LoVo (cell line): ENCODE measurements at places on chromosomes 2 and 18.

DNA sequence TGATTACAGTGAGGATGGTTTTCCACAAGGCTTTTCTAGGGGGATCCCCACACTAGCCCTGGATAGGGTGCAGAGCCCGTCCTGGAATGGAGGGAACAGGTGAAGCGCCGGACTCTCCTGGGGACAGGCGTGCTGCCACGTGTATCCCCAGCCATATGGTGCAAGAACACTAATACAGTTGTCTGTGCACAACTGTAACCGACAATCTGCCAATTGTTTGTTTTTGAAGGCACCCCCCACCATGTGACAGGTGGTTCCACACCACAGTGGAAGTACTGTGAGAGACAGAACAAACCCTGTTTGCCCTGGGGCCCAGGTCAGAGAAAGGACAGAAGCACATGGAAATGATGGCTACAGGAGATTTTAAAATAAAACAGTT is 52.9 kb downstream of the MYCN start:
- no peak for DNase-seq

DNA sequence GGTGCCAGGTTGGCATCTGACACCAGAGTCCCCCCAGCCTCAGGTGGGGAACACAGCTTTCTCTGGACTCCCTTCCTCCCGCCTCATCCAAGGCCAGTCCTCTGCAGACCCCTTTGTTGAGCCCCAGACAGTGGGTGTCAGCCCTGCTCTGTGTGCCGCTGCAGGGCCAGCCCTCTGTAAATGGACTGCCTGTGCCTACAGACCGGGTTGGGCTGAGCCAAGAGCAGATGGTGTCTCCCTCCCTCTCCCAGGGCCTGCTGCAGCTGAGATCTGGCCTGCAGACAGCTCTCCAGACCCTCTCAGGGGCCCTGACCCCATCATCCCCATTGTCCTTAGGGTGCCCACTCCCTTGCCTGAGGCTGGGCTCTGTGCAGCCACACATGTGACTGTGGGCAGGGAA is 160.8 kb downstream of the KLHL29 start:
- no peak for DNase-seq

- DNase-seq = no peak
Measured at GRCh38 chr2:160156665-160157064, 43.4 kb downstream of the ITGB6 start.

DNA sequence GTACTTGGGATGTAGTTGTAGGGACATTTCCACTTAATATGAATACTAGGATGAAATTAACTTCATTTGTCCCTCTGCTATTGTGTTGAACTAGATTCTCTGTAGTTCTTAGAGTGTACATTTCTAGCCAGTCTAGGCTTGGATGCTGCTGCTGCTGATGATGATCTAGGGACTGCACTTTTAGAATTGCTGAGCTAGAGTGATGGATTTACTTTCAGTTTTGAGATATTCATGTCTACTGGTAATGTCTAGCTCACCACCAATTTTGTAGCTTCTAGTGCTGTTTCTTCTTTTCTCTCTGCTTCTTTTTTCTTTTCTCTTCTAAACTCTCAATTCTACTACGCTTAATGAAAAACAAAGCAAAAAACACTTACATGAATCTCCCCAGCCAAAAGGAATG is 49.4 kb downstream of the MRPS9 start:
- DNase-seq = no peak

DNA sequence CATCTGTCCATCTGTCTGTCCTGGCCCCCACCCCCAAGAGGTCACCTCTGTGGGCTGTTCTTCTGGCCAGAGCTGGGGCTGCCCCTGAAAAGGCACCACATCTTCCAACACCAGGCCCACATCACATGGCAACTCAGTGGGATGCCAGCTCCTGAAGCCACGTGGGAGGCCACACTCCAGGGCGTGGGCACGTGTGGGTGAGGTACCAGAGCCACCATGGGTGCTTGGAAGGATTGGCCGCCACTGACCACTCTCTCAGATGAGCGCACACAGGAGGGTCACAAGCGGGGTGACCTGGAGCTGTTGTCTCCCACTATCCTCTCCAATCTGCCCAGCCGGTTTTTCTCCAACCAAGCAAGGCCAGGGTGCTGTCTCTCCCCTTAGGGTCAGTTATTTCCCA is 197.9 kb downstream of the TFCP2L1 start:
- DNase-seq = no peak

DNA sequence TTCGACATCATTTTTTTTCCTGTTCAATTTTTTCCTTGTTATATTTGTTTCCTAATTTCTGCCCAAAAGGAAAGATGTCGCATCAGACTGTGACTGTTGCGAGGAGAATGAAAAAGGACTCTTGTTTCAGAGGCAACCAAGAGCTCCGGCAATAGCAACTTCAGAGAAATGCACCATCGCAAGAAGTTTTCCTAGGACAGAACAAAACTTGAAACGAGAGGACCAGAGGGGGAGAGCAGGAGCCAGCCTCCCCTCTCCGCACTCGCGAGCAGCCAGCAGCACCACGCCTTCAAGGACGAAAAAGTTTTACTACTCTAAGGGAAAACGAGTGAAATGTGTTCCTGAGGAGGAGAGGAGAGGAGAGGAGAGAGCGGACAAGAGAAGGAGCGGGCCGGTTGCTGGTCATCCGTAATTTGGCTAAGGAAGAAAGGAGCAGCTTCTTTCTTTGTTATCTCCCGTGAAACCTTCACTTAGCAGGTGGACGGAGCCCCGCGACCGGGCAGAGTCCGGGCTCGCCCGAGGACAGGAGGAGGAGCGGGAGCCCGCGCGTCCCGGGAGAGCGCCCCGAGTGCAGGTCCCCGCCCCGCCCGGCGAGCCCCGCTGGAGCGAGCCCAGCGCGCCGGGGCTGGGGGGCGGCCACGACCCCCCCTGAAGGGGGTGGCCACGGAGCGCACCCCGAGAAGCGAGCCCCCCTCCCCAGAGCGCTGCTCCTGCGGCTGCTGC is 744 bp downstream of the POU3F3 start:
- DNase-seq = no peak

DNA sequence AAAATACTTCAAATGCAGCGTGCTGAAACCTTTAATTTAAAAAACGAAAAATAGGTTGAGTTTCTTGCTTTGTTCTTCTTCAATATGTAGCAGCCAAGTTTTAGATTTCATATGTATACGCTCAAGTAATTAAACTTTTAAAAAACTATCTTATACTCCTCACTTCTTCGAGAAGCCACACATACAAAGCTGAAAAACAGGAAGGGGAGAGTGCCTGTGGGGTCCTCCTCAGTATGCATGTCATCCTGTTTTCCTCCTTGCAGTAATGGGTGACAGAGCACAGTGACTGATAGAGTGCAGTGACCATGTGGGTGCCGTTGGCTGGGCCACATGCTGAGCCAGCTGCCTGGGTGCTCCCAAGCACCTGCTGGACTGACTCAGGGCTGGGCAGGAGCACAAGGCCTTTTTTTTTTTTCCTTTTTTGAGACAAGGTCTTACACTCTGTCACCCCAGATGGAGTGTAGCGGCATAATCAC is 33.3 kb downstream of the UXS1 start:
- no peak for DNase-seq

DNA sequence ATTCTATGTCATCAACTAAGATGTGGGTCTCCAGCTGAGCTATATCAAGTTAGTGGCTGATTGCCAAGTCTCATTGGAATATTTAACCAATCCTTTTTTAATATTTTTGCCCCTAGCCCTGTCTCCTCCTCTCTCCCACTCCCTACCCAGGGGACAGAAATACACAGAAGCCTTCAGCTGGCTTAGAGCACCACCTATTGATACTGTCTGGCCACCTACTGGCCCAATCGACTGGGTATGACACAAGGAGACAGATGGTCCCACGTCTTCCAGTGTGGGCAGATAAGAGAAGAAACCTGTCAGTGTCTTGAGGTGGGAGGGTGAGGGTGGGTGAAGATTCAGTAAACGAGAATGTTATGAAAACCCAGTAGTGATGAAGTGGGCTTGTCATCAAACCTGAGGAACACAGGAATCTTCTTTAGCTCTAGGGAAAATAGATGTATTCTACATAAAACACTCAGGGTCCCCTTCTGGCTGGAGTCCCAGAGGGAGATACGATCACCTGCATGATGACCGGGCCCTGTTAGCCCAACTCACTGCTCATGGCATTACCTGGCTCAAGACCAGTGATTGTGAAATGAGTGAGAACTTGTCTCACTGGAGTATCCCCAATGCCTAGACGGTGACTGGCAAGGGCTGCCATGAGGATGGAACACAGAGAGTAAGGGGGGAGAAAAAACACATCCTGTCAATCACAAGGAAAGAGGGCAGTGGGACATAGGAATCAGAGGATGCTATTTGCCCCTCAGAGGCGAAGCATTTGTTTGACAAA is 26.7 kb downstream of the POLR1A start:
- no peak for DNase-seq

- no peak for DNase-seq
Measured at GRCh38 chr2:32423536-32423935, 66.7 kb downstream of the BIRC6 start.

DNA sequence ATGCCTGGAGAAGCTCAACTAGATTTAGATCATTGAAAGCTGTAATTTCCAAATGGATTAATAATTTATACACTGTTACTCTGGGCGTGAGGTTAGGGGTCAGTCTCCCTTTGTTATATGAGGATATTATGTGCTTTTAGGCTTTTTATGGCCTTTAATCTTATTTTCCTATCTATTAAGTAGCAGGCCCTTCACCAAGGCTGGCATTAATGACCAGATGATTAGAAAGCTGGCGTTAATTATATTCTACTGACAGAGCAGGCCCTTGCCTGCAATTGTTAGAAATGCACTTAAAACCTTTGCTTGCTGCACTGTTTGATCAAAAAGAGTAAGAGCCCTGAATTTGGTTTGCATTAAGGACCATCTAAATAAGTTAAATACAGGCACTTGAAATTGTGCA is 75.3 kb downstream of the EPAS1 start:
- no peak for DNase-seq

DNA sequence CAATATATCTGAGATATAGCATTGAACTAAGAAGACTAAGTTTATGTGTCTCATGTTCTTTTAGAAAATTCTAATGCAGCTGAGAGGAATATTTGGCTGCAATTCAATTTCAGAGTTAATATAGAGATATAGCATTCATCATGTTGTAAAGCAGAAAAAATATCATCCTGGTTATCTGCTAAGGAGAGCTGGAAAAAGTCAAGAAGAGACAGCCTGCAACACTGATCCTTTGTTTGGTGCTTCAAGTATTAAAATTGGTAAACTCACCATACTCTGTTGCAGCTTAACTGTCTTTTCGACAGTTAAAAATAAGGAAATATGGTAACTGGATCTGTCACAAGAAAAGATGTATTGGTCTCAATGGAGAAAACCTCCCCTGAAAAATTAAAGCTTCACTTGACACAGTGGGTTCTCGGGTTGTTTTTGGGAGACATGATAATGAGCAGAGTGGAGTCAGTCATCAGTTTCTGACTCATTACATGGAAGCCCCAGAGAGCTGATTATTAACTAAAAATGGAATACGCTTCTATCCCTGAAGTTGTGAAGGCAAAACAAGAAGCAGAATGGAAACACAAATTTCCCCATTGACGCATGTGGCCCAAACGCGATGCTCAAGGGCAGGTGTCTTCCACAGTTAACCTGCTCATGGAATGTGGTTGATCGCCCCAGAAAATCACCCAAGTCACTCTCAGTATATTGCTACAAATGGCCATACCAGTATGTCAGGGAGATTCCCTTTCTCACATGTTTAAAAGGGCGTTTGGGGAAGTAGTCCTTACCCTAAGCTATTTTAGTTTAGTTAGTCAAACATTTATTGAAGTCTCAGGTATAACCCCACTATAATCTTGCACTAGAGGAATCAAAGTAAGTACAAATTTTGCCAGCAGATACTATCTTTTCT is 8.2 kb downstream of the BCL2 start:
- DNase-seq = no peak

DNA sequence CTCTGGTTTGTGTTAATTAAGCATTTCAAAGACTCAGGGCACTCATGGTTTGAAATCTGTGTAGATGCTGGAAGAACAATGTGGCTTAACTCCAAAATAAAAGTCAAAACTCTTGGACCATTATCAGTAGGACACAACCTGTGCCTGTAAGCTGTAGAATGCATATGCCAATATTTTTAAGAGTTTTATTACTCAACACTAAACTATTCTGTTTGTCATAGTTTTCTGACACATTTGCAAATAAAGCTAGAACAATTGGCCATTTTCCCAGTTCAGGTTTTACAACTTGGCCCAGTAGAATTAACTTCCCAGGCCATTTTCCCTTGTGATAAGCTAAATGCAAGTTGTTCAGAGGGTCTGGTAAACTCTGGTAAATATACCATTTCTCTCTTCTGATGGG is 713.1 kb downstream of the CBLN2 start:
- no peak for DNase-seq

- peak; percentile 67 for DNase-seq
Measured at GRCh38 chr2:168136392-168136977, 110.9 kb downstream of the STK39 start.

DNA sequence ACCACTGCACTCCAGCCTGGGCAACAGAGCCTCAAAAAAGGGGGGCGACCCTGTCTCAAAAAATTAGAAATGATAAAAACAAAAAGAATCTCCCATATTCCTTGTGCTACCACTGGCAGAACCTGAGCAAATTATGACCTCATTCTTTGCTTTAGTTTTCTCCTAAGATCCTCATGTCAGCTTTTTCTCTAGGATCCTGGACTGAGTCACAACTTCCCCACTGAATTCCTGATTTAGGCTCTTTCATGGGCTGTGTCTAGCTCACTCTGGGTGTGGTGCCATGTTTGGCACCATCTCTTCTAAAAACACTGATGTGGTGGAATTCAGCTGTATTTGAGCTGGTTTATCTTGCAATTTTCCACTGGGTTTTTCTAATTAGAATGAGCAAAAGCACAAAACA is 37.1 kb downstream of the EXOC6B start:
- DNase-seq = no peak

GRCh38 chr2:112957511-112957910 is 20.3 kb upstream of the IL36G start:
- no peak for DNase-seq

DNA sequence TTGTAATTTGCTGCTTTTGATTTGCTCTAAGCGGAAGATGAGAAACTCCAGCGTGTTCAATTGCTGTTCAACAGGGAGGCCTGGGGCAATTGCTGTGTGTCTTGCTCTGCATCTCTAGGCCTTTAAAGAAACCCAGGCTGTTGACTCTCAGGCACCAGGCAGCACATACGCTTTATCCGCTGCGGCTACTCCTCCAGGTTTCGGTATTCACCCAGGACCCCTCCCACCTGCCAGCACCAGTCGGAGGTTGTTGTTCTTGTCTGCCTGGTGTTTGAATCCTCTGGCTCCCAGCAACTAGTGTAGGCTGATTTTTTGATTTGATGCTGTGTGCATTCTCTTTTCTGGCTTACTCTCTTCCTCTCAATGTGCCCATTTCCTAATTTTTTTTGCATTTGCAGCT is 383.1 kb downstream of the TSN start:
- no peak for DNase-seq

DNA sequence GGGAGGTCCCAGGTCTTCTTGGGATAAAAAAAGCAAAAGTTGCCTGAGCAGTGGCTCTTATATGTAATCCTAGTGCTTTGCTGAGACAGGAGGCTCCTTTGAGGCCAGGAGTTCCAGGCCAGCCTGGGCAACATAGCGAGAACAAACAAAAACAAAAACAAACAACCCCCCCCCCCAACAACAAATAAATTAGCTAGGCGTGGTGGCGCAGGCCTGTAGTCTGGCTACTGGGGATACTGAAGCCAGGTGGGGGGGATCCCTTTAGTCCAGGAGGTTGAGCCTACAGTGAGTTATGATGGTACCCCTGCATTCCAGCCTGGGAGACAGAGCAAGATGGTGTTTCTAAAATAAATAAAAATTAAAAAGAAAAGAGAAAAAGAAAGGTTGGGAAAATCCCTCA is 5.4 kb downstream of the GAREM2 start:
- DNase-seq = no peak
